ENCODE measurements at places on chromosomes 2 and 18.

GRCh38 chr2:120702061-120702460 is 33.6 kb upstream of the GLI2 start:
- no peak for DNase-seq

DNA sequence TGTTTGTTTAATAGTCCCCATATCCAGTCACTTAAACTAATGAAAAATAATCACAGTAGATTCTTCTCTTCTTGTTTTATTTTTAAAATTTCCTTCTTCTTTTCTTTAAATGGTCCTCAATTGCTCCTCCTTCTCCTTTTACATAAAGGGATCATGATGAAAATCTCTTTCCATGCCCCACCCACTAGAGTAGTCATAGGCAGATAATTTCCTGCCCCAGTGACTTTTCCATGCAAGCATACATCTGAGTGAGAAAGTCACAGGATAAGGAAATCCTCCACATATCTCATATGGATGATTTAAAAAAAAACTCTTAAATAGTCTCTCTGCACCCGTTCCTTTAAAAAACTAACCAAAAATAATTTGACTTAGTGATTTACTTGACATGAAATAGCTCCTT is 552.3 kb upstream of the SETBP1 start:
- no peak for DNase-seq

DNA sequence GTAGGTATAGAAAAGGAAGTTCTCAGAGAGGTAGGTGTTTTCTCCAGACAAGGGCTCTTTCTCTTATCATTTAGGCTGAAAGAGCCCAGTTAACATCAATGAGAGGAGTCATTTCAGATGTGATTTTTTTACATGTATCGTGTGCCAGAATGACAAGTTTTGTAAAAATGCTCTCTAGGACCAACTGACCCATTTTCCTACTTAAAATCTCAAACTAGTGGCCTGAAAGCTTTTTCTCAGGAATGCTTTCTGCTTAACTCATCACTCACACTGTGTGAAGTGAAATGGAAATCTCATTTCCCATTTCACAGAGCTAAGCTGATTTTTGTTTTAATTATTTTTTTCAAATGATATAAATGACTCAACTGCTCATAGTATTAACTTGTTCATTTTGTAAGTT is 128.7 kb upstream of the CYP26B1 start:
- DNase-seq, result no peak

- no peak for DNase-seq
Observed at GRCh38 chr2:177633111-177633510, 240.5 kb downstream of the AGPS start.

DNA sequence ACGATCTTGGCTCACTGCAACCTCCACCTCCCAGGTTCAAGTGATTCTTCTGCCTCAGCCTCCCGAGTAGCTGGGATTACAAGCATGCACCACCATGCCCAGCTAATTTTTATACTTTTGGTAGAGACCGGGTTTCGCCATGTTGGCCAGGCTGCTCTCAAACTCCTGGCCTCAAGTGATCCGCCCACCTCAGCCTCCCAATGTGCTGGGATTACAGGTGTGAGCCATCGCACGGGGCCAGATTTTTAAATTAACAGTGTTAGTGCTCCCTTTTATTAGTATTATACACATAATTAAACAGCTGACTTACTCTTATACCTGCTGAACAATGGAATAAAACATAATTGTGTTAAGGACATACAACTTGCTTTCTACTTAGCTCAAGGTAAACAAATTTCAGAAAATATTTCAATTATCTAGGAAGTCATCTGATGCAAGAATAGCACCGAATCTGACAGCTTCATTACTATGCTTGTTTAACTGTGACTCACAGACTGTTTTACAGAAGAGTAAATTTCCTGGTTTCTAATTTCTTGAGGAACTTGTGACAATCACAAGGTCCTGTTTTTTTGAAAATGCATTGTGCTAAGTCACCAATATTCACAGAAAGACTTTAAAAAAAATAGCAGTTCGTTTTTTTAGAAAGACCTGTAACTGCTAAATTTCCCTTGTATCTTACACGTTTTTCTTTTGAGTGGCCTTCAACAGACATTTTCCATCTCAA is 51.2 kb downstream of the SPIRE1 start:
- DNase-seq, result no peak

DNA sequence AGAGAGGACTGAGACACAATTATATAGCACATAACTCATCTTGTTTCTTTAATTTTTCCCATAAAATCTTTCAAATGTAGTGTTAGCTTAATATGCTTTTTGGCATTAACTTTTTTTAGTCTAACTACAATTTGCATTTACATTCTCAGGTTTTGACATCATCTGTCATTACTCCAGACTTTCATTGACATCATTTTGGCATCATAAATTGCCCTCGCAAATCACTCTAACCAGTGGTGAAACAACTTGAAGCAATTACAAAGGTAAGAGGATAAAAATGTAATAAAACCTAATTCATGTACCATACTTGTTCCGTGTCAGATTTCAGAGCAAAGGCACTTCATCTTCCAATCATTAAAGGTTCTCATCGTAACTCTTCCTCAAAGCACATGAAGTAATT is 41.4 kb downstream of the RFX8 start:
- DNase-seq, result no peak

GRCh38 chr2:156538083-156538504 is 101.9 kb downstream of the GPD2 start:
- no peak for DNase-seq

DNA sequence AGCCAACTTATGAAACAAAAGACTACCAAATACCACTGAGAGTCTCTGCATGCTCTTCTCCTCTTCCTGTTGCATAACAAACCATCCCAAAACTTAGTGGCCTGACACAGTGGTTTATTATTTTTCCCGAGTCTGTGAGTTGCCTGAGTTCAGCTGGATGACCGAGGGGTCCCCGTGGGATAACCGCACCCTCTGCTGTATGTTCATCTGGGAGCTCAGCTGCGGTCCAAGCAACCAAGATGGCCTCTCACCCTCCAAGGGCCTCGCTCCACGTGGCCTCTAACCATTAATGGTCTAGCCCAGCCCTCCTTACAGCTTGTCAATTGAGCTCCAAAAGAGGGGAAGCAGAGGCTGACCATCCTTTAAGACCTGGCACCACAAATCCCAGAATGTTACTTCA is 17.1 kb downstream of the ITM2C start:
- no peak for DNase-seq

DNA sequence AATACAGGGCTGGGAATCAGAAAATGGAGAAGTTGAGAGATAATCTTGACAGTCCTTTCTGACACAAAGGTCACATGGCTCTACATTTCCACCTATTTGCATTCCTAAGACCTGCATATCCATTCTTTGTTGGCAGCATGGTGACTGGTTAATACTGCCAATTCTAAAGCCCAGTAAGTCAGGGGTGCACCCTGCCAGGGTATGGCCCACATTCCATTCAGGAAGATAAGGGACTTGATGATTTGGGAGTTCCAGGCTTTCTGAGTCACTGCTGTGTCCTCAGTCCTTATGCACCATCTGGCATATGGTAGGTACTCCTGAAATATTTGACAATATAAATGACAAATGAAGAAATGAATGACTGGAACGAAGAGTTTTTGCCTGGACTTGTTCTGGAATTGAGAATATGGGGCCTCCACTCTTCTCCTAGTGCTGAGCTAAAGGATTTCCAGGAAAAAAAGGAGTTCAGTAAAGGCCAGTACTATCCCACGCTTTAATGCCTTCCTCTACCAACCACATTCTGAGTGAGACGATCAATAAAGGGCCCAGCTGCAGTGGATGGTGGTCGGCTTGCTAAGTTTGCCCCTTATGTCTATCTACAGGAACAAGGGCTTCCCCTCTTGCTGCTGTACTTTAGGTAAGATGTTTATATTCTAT is 31.7 kb upstream of the EIF2AK3 start:
- DNase-seq, result no peak

DNA sequence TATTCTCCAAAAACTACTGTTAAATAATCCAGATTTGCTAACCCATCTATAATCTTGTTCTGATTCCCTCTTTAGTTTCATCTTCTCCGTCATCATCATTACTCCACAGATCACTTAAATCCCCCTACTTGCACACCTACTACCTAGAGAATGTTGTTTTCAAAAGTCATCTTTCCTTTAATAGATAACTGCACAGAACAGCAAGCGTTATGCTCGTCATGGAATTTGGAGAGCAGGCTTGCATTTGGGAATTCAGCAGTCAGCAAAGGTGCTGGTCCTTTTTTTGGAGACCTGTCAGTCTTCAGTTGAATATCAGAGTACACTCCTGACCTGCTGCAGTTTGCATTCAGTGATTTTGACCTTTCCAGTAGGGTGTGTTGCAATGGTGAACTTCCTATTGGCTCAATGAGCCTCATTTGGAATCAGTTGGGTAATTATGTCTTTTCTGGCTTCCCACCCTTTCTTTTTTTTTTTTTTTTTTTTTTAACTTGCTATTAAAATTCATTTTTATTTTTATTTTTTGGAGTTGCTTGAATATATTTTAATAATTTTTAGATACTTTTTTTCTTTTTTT is 110.6 kb downstream of the HNRNPLL start:
- no peak for DNase-seq

GRCh38 chr2:45275242-45275805 is 266.1 kb upstream of the SIX2 start:
- no peak for DNase-seq

DNA sequence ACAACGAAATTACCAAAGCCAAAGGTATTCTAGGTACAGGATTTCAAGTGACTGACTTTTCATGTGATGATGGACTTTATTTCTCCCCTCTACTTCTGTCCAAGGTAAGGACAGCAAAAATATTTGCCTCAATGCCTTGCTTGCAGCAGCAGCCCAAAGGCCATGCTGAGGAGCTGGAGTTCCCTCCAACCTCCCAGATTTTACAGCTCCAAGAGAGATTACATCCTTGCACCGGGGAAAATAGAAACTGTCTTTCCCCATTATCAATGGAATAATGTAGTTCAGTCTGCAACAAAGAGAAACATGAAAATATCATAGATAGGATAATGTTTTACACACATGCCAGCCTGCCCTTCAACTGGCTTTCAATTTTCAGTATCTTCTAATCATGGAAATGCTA is 13.5 kb downstream of the HSPD1 start:
- no peak for DNase-seq

- DNase-seq, result no peak
Observed at GRCh38 chr2:230947908-230948365, 22.9 kb upstream of the GPR55 start.

DNA sequence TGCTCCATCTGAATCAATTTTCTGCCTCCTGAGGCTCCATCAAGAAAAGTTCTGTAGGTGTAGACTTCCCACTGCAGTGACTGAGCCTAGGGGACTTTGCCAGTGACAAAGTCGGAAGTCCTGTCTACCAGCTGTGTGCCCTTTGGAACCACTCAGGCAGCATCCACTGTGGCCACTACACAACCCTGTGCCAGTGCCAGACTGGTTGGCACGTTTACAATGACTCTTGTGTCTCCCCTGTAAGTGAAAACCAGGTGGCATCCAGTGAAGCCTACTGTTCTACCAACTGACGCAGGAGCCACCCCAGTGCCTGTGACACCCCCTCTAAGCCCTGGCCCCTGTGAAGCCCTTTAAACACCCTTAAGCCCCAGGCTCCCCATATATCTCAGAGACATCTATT is 132.1 kb upstream of the SERPINE2 start:
- DNase-seq, result no peak

- no peak for DNase-seq
Observed at GRCh38 chr2:70042246-70042645, 45.0 kb upstream of the PCBP1 start.

DNA sequence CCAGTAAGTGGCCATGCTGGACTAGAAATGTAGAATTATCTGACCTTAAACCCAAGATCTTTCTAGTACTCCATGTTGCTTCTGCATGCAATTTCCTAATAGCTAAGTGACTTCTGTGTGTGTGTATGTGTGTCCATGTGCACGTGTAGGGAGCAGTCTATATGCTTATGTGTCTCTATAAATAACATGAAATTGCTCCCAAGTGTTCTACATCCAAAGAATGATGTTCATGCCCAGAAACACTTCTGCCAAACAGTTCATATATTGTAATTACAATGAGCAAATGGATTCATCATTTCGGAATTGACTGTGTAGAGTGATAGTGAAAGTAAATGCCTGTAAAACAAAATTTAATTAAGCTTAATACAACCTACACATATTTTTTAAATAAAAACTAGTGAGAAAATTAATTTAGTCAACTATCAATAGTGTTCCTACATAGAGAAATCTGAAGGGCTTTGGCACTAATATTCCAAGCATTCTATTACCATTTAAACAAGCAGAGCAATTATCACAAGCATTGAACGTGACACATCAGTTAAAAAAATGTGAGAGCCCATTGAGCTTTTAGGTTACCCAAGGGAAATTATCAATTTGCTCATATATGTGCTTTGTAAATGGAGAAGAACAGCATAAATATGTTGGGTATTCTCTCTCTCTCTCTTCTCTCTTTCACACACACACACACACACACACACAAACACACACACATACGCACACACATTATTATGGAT is 1067.4 kb downstream of the CNTNAP5 start:
- no peak for DNase-seq

DNA sequence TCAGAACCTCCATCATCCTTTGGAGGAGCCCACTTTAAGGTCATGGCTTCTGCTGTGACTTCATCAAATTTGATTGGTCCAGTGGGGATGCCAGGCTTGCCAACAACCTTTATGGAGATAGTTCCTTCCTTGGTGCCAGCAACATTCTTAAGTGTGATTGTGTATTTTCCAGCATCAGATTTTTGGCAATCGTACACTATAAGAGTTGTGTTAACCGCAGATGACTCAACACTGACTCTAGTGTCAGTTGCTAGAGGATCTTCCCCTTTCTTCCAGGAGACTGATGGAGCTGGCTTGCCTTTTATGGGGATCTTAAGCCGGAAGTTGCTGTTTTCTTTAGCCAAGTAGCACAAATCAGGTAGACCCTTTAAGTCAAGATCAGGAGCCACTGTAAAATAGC is 98.7 kb downstream of the PLEKHA3 start:
- no peak for DNase-seq

- DNase-seq, result no peak
Observed at GRCh38 chr2:45169339-45170190, 160.3 kb upstream of the SIX2 start.

- DNase-seq, result no peak
Observed at GRCh38 chr2:5145801-5146200, 546.4 kb upstream of the SOX11 start.

DNA sequence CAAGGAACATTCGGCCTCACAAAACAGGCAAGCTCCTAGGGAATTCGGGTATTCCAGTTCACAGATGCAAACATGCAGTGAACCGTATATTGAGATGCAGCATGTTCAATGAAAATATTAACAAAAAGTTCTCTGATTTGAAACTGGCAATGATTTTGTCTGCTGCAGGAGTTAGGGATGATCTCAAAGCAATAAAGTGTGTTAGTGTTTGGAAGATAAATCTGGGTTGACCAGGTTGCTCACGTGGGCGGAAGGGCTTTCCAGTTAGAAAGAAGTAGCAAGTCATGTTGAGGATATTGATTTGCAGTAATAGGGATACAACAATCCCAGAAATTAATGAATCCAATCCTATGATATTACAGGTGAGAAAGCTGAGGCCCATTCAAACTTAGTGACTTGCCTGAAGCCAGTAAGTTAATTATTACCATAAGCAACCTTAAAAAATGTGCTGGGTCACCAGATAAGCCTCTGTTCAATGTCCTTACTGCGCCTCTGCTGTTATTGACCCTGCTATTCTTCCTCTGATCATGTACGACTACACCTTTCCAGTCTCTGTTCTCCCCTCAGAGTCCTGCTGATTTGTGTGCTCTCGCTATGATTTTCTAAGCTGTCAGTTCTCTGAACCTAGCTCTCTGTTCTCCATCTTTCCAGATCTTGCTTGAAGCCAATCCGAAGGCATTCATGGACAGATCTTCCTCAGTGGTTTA is 370.8 kb downstream of the DSEL start:
- DNase-seq, result no peak

All from CD4-positive, alpha-beta T cell treated with Interleukin-2 at 100 ng/mL for 4 hours (primary cell).